ENCODE measurements at places on chromosomes 13 and 19.
A peak's percentile ranks its signal among the peaks of the same experiment; 100 is the strongest.

DNA sequence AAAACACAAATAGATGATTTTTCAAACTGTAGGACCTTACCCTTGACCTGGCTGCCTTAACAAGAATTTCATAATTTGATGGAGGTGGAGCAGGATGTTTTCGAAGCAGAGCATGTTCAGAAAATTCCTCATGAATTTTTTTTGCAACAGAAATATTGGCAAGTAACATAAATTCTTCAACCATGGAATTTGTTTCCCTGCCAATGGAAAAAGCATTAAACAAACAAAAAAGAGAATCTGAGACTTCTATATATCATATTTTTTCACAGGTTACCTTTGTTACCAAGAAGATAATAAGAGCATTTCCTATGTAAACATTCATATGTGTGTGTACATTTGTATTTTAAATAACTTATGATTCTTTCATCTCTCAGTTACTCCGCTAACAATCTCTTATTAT is 18.3 kb downstream of the DIS3 start:
- peak; percentile 60 for DNase-seq

DNA sequence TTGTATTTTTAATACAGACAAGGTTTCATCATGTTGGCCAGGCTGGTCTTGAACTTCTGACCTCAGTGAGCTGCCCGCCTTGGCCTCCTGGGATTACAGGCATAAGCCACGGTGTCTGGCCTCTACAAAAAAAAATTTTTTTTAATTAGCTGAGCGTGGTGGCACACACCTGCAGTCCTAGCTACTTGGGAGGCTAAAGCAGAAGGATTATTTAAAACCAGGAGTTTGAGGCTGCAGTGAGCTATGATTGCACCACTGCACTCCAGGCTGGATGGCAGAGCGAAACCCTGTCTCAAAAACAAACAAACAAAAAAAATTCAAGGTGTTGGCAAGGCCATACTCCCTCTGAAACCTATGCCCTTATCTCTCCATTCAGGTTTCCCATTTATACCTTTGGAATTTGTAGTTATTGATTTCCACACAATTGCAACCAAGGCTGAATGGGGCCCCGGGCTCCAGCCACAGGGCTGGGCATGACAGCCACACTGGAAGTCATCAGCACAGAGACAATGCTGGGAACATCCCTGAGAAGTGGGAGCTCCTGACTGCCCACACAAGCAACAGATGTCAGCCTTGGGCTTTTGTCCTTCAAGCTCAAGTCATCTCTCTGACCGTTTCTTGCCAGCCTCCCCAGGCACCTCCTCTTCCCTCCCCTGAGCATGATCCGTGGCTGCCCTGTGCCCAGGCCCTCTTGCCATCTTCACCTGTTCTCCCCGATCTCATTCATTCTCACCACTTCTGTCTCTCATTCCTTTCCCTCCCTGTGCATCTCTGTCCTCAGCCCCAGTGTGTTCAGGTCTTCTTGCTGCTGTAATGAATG is 27.2 kb upstream of the CALM3 start:
- DNase-seq, result no peak

DNA sequence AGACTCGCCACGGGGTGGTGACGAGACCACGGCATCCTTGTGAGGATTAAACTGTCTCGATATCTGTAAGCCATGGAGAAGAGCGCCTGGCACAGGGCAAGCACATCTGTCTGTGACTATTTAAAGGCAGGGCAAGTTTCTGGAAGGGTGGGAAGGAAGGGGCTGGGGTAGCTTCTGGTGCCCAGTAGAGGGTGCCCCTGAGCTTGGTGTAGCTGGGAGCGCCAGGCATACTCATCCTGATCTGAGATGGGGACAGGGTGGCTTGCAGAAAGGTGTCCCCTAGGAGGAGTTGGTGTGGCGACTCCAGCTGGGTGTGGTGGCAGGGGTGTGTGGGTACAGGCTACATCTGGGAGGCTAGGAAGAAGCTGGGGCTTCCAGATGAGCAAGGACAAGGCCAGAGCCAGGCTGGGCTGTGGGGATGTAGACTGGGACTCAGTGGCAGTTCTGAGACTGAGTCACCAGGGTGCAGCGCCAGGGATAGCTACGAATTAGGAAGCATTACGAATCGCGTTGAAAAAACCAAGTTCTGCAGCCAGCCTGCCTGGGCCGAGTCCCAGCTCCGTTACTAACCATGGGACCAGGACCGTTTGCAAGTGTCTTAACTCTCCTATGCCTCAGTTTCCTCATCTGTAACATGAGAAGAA is 23.1 kb upstream of the ASPDH start:
- DNase-seq, result no peak

GRCh38 chr13:54078271-54078870 is 1049.8 kb downstream of the OLFM4 start:
- no peak for DNase-seq

DNA sequence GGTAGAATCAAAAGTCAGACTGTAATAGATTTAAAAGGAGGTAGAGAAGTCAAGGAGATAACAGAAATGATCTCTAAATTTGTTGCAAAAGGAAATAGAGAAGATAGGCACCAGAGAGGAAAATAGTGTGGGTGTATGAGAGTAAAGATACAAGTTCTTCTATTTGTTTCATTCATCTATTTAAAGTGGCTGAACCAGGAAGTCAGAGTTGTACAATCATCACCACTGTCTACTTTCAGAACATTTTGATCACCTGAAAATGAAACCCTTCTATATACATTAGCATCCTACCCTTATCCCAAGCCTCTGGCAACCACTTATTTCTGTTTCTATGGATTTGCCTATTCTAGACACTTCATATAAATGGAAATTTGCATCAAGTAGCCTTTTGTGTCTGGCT is 36.7 kb downstream of the INTS6 start:
- no peak for DNase-seq

DNA sequence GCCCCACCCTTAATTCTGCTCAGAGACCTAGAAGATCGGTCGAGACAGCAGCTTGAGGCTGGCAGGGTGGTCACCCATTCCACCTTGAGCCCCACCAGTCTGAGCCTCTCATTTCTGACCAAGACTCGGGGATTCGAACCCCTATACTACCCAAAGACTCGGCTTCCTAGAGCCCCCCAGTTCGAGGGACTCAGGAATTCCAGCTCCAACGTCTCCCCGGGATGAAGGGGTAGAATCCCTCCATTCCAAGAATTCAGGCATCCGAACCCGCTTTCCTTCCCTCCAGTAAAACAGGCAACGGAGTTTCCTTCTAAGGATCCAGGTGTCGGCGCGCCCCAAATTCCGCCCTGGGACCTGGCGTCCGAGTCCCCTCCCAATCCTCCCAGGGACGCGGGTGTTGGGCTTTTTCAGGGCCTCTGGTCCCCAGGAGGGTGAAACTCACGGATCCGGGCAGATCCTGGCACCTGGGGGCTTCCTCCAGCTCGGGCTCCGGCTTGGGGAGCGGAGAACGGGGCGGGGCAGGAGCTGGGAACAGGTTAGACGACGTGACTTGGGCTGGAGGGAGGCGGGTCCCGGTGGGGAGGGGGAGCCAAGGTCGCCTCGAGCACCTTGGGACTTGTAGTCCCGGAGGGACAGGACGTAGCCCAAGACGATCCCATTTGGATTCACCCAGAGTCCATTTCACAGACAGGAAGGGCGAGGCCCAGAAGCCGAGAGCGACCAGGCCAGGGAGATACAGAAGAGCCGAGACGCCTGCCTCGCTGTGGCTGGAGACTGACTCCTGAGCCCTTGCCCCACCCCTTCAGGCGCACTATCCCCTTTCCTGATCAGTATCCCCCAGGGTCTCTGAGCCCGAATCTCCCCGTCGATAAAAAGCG is at the start of gene PPP1R13L:
Gene PPP1R13L, minus strand, starts transcription at position 513 of the 878 bp plus-strand sequence. CDS start 6,751 bp downstream, outside the sequence.
- peak; percentile 85 for DNase-seq

GRCh38 chr13:54614726-54615125 is 1586.1 kb downstream of the OLFM4 start:
- DNase-seq, result no peak

- DNase-seq, result peak; percentile 44
Measured at GRCh38 chr19:38263689-38264485, 486 bp upstream of the SPINT2 start.

- no peak for DNase-seq
Measured at GRCh38 chr13:41461527-41462139, 4.3 kb downstream of the RGCC start.

DNA sequence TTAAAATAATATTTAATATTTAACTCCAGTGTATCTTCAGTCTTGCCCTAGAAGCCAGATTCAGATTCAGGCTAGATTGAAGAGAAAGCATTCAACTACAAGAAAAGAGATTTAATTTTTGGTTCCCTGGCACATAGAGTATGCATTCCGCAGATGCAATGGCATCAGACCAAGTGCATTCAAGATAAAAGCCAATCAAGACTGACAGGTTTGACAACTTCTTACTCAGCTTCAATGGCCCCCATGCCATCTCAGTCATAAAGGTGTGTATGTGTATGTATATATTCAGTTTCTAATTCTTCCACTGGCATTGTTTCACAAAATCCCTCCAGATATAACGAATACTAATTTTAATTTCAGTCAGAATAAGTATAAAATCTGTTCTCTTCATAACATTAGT is 650.8 kb upstream of the GPC6 start:
- no peak for DNase-seq

DNA sequence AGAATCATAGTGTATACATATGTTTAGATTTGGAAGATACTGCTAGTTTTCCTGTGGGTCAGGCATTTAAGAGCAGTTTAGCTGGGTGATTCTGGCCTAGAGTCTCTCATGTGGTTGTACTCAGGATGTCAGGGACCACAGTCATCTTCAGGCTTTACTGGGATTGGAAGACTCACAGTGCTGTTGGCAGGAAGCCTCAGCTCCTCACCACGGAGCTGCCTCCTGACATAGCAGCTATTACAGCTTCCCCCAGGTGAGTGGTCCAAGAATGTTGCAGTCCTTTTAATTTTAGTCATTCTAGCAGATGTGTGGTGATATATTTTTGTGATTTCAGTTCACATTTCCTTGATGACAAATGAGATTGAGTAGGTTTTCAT is 16.9 kb upstream of the GPR18 start:
- DNase-seq, result peak; percentile 74

GRCh38 chr13:73593199-73593765 is 534.5 kb downstream of the KLF5 start:
- DNase-seq, result no peak

- DNase-seq, result peak; percentile 68
Measured at GRCh38 chr19:28961772-28962500, 251.0 kb downstream of the UQCRFS1 start.

DNA sequence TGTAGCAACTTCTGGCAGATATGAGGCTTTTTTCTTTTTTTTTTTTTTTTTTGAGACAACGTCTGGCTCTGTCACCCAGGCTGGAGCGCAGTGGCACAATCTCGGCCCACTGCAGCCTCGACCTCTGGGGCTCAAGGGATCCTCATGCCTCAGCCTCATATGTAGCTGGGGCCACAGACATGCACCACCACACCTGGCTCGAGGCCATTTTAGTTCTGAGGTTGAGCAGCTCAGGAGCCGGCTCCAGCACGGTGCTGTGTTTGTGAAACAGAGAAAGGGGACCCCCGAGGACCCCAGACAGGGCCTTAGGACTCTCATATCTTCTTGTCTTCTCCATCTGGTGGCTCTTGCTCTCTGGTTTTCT is 3.4 kb upstream of the FLT3LG start:
- DNase-seq, result no peak

GRCh38 chr13:29369060-29369743 is 226.3 kb downstream of the SLC7A1 start:
- peak; percentile 72 for DNase-seq

DNA sequence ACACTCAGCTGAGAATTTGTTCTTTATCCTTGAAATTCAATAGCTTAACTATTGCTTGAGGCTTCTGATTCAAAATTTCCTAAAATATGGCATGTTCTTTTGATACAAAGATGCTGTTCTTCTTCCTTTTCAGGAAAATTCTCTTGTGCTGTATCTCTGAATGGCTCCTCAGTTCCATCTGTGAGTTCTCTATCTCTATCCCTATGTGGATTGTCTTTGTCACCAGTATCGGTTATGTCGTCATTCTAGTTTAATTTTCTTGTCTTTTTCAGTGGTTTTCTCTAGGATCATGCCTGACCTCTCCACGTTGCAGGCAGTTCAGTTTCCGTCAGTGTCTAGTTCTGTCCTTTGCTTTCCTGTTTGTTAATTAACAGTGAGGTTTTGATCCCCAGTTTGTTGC is 104.6 kb upstream of the GJB6 start:
- DNase-seq, result no peak

GRCh38 chr19:58468216-58468839 is 1.4 kb downstream of the ZNF324 start:
- peak; percentile 39 for DNase-seq

- DNase-seq, result peak; percentile 40
Measured at GRCh38 chr19:11446652-11447301, 11.3 kb downstream of the PRKCSH start.

- DNase-seq, result peak; percentile 46
Measured at GRCh38 chr13:97015661-97016350, 21.5 kb upstream of the OXGR1 start.

GRCh38 chr19:30691819-30692166 is 319.6 kb downstream of the ZNF536 start:
- no peak for DNase-seq

DNA sequence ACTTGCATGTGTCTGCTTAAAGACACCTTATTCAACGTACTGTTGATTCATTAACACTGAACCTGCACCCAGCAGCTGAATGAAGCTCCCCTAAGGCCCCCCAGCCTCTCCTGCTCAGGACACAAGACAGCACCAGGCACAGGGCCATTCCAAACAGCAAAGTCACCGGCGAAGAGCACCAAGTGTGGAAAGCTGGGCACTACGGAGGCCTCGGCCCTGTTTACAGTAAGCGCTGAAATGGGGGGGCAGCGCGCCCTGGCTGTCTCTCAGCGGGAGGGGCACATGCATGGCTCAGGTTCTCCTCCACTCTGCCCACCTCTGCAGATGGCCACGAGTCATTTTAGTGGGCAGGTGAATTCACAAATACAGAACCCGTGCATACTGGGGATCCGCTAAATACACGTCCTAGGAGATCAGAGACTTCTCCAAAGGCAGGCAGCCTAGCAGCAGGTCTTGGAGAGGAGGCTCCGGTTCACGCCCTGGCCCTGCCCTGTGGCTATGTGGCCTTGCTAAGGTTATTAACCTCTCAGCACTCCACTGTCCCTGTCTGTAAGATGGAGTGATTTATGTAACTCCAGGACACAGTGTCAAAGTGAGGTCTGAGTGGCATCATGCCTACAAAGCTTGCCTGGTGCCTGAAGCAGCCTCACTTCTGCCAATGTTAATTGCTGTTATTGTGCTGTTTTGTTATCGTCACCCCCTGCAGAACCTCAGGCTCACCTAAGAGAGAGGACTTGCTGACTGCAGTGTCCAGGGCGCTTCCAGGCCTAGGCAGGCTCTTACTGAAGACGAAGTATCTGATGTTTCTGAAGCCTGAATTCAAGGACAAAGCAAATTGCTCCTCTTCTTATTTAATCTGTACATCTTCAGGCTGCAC is 207.4 kb upstream of the SOX1 start:
- no peak for DNase-seq

Data from choroid plexus epithelial cell (primary cell).